ENCODE measurements at places on chromosomes 5 and 9.

- DNase-seq, result no peak
These were observed 120.3 kb downstream of the SIL1 start for GRCh38 chr5:139077899-139078298.

DNA sequence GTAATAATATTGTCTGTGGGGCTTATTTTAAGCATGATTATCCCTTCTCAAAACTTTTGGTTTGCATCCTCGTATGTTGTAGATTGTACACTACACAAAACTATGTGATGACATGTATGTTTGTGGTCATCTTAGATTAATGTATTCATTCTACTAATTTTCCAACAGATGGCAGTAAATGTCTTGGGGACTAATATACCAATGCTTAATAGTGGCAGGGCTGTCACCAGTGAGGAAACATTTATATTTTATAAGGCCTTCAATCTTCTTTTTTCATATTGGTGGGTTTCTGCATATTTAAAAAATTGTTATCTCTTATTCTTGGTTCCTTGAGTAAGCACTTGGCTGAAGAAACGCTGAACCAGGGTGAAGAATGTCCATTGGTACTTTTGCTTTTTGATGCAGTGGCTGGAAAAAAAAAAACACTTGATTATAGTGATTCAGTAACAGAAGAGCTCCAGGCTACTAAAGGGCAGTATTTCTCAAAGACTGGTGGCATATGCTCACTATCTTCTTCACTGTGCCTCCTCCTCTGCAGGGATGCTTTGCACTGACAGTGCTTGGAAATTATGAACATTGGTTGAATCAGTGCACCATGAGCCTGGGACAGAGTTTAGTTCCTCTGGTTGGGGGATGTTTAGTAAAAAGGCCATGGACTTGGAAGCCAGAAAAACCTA, 530.3 kb downstream of the RASEF start:
- DNase-seq, result no peak

DNA sequence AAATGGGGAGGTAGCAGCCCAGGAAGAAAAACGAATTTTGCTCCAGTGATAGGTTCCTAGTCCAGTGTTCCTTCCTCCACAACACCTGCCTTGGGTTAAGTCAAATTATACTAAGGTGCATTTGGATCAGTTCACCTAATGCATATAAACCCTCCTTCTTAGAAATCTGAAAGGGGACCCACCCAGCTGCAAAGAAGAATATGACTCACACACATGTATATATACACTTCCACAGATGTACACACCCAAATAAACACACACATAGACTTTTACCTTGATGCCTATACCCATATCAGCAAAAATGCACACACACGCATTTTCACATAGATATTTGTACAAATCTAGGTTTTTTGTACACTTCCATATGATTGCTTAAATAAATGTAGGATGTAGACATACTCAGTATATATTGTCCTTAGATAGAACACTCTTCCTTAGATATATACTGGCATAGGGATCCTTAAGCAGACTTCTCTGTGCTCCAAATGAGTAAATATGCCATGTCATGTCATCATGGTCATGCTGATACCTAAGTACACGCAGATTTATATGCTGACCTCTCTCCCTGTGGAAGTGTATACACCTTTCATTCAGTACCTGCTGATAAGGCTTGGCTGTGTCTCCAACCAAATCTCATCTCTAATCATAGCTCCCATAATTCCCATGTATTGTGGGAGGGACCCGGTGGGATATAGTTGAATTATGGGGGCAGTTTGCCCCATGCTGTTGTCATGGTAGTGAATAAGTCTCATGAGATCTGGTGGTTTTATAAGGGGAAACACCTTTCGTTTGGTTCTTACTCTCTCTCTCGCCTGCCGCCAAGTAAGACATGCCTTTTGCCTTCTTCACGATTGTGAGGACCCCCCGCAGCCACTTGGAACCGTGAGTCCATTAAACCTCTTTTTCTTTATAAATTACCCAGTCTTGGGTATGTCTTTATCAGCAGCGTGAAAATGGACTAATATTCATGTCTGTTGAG, 10.2 kb downstream of the ADRB2 start:
- no peak for DNase-seq

DNA sequence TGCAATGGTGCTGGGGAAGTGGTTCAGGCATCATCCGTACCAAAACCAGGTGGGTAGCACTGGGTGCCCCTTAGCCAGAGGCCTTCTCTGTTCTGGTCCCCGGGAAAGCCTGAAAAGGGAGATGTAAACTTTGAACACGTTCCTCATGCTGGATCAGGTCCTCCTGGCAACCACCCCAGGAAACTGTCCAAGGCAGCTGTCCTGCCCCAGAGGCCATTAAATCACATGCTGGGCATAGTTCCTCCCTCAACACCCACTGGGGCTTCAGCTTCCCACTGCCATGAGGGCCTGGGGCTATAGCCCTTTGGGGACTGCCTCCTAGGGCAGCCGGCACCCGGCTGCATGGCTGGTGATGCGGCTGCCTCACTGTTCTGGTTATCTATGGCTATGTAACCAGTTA, 228.9 kb upstream of the MVB12B start:
- no peak for DNase-seq

GRCh38 chr5:148793261-148793660, 33.1 kb upstream of the ADRB2 start:
- no peak for DNase-seq

GRCh38 chr5:29277642-29278041, 1915.8 kb upstream of the CDH6 start:
- no peak for DNase-seq

DNA sequence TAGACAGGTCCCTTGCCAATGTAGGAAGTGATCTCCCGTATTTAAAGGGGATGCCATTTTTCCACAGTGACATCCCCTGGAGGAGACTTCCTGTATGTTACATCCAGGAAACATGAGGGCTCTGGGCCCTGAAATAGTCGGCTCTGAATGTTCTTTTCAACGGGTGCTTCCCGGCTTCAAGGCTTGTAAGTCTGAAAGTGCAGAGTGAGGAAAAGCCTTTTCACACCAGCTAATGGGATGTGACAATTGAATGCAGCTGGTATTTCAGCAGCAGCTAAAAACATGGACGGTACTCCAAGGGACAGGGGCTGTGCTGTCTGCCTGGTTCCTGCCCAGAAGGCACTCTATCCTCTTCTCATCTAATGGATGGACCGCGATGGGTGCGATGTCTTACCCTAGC, 1.4 kb downstream of the IL9 start:
- DNase-seq, result no peak

DNA sequence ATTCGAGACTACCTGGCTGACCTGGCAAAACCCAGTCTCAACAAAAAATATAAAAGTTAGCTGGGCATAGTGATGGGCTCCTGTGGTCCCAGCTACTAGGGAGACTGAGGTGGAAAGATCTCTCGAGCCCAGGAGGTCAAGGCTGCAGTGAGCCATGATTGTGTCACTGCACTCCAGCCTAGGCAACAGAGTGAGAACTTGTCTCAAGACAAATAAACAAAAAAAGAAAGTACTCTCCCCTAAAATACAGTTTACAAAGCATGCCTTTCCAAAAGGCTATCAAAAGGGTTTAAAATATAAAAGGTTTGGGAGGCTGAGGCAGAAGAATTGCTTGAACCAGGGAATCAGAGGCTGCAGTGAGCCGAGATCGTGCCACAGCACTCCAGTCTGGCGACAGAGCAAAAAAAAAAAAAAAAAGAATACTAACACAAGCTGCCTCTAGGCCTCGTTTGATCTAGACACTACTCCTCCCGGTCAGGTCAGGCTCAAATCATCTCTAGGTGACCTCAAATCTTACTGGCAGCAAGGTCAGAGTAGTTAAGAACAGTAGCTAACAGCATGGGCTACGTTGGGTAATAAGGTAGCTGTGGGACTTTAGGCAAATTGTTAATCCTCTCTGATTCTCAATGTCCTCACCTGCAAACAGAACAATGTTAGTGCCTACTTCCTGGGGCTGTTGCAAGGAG, 9.3 kb downstream of the NAIF1 start:
- DNase-seq, result no peak

DNA sequence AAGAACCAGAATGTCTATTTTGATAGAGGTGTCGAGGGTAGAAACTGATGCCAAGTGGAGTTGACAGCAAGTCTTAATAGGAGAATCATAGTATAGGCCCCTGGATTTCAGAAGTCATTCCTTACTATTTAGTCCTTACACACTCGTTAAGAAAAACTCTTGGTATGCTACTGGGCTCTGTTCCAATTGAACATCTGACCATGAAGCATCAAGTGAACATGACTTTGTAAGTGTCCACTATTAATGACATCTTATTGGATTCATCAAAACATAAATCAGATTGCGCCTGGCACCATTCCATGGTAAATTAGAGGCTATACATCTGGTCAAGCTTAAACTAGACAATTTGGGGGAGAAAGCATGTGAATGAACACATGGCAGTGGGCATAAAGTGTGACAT, 1056.5 kb upstream of the EDIL3 start:
- DNase-seq, result no peak

DNA sequence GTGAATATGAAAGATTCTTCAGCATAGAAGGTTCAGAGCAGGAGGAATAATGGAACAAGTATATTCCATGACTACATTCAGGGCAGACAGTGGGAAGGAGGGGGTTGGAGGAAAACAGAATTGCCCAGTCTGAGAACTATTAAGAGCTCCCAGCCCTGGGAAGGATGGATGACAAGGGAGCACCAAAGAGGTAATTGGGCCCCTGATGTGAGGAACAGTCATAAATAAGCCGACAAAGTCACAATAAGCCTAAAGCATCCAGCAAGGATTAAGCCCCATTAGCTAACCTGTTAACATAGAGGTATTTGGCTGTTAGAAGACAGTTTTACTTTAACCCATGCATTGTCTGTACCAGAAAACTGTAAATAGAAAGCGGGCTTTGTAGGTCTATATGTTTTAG, 348.7 kb upstream of the SEMA6A start:
- no peak for DNase-seq

DNA sequence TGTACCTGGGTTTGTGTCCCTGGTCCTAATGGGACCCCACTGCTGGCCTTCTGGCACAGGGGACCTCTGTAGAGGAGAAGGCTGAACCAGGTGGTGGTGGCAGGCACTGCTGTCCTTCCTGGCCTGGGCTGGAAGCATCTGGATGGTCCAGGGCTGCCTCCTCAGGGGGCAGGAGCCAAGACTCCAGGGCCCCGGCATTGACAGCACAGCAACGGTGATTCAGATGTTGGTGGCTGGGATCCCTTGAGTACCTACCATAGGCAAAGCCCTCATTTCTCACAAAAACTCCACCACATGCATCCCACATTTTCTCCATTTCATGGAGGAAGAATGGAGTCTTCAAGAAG, 15.0 kb downstream of the FGD3 start:
- DNase-seq, result no peak

DNA sequence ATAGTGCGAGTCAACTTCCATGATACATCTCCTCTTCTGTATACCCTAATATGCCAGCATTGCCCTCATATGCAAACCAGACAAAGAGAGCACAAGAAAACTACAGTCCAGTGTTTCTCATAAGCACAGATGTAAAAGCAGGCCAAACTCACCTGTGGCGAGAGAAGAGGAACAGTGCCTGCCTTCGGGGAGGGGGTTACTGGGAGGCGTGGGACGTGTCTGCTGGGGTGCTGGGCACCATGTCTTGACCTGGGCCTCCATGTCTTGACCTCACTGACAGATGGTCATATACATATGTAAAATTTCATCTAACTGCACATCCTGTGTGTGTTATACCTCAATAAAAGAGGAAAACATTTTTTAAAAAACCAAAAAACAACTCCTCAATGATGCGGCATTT, 159.3 kb upstream of the PPP1R26 start:
- no peak for DNase-seq

DNA sequence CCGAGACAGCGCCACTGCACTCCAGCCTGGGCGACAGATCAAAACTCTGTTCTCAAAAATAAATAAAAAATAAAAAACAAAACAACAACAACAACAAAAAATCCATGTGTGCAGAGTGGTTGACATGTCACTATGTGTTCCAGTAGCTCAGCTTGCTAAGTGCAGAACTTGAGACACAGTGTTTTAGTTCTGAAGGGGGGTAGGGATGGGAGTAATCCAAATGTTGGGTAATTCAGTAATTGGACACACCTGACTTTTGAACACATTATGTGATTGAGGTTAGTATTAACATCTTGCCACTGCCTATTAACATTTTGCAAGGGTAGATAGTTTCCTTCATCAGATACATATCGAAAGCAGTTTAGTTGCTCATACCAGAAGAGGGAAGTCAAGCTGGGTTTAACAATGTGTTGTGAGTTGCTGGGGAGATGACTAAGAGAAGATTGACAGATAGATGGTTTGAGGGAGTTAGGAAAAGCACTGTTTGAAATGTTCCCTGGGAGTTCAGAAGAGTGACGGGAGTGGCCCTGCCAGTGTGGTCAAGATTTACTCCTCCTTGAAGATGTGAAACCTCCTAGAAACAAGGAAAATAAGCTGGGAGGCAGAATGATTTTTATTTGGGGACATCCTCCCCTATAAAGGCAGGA, 928 bp downstream of the HACD4 start:
- no peak for DNase-seq

GRCh38 chr9:79164406-79164805, 407.4 kb upstream of the TLE4 start:
- no peak for DNase-seq

DNA sequence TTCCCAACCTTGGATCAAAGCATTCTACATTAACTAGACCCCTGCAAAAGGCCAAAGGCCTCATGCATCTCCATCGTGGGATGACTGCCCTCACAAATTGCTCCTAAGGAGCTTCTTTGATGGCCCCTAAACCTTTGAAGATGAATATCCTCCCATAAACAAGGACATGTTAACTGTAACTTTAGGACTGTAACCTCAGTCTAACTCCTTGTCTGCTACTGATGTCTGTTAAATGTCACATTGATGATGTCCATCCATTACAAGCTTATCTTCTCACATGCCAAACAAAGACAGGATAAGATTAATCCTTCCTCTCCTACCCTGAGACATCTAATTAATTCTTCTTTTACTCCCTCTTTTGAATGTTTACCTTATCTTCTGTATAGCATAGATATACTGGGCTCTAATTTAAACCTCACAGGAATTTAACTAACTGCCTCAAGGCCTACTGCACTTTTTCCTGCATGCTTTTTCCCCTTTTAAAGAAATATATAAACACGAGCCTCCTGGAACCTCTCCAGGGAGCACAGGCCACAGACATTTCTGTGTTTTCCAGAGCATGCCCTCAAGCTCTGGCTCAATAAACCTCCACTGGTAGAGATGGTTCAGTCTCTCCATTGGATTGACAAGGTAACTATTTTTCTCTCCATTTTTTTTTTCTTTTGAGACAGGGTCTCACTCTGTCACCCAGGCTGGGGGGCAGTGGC, 90.6 kb upstream of the SLC25A48 start:
- no peak for DNase-seq

DNA sequence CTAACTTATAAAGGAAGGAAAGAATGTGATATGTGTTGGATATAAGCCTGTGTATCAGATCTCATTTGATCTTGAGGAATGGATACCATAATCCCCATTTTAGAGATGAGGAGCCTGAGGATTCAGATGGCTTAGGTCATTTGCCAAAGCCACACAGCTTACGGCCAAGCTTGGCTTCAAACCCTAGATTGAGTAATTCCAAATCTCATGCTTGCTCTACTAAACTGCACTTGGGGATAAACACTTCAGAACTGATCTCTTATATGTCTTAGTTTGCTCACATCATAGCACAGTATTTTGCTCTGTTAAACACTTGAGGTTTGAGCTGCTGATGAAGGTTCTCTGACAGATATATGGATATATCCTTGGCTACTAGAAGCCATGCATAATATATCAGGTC, 504.4 kb downstream of the NTRK2 start:
- no peak for DNase-seq
